ENCODE measurements at places on chromosomes 12 and 14.

- no peak for DNase-seq
Measured at GRCh38 chr12:82800185-82800584, 113.5 kb downstream of the TMTC2 start.

- DNase-seq, result no peak
Measured at GRCh38 chr12:56129206-56129941, 1.3 kb downstream of the ESYT1 start.

DNA sequence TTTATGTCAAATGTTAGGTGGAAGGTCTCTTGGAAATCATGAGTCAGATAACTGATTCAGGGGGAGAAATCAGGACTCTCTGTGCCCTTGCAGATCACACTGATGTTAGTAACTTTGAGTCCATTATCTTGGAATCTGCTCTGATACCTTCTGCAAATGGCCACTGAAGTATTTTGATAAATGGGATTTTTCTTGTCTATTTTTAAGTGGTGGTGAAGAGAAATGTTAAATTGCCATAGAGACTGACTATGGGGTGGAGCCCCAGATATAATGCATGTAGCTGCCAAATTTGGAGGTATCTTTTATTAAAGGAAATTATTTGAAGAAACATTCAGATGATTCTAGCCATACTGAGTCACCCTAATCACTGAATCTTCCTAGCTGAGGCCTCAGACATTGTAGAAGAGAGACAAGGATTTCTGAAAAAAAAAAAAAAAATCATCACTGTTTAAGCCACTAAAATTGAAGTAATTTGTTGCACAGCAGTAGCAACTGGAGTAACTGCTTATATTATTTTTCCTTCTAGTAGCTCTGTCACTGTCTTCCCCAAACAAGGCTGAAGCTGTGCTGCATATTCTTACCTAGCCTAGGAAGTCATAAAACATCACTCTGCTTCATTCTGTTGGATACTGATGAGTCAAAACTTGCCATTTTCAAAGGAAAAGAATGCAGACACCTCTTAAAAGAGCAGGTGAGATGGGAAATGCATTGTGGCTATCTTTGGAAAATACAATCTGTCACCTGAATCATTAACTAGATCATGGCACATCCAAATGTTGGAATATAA, 36.0 kb upstream of the CLEC14A start:
- DNase-seq, result no peak

DNA sequence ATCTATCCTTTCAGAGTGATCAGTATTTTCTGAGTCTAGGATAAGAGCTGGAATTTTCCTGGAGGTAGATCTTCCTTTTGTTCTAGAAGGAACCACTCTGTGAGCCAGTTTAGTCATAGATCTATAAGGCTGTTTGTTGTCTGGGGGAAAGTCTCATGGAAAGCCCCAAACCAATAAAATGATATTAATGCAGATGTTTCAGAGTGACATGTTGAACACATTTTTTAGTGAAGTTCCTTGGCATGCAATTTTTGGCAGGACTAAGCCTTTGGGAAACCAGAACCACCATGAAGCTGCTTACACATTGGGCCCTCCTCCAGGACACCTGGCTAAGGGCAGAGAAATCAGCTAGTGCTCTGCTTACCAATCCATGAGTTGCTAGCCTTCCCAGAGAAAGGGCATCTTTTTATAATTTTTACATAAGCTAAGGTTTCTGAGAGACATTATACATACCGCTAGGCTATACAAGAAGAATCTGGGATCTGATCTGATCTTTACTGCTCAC, 101.5 kb upstream of the PCED1B start:
- DNase-seq, result no peak

- no peak for DNase-seq
Measured at GRCh38 chr14:68683326-68683725, 109.5 kb downstream of the ZFP36L1 start.

DNA sequence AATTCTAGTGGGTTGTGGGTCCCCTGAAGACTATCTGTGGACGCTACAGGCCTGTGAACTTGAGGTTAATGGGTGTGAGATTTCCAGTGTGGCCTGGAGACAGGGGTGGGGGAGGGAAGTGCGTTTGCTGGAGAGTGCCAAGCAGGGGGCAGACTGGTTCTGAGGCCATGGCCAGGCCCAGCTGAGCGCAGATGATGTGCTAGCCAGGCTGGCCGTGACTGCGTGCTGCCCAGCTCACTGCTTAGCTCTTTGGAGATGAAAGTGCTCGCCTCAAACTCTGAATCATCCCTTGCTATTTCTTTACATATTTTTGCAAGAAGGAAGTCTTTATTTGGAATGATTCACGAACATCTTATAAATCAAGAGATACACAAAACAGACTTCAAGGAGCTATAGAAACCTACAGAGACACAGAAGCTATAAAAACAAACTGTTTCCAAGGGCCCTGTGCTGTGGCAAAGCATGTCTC, 75.2 kb upstream of the PLEKHG3 start:
- DNase-seq, result no peak

DNA sequence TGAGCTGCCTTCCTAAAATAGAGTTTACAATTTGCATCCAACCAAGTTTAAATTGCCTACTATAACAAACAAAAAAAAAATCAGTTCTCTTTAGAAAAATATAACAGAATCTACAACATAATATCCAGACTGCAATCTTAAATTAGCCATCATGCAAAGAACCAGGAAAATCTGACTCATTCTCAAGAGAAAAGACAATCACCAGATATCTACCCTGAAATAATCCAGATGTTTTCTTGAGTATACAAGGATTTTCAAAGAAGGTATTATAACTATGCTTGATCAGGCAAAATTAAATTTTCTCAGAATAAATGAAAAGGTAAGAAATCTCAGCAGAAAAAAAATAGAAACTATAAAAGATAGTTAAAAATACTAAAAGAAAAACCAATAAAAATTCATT, 115.6 kb downstream of the CCER1 start:
- DNase-seq, result no peak

DNA sequence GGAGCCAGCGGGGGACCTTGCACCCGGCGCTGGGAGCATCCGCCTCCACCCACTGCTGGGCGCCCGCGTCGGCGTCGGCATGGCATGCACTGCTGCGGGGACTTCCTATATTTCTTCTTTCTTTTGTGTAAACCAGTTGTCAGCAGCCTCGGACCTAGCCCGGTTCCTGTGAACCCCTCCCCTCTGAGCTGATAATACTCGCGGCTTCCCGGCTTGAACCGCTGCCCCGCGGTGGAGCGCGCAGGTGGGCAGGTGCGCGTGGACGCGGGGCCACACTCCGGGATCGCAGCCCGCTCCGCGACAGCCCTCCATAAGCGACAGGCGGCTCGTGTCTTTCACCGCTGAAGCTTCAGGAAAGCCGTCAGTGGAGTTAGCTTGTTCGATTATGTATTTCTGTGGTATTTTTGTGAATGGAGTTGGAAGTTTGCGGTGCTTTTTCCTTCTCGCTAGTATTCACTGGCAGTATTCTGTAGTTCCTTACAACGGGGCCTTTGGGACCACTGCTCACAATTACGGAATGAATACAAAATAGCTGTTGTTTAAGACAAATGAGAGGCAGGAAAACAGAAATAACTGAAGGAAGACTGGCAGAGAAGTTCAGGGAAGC, 870 bp downstream of the BMAL2 start:
- DNase-seq, result no peak

DNA sequence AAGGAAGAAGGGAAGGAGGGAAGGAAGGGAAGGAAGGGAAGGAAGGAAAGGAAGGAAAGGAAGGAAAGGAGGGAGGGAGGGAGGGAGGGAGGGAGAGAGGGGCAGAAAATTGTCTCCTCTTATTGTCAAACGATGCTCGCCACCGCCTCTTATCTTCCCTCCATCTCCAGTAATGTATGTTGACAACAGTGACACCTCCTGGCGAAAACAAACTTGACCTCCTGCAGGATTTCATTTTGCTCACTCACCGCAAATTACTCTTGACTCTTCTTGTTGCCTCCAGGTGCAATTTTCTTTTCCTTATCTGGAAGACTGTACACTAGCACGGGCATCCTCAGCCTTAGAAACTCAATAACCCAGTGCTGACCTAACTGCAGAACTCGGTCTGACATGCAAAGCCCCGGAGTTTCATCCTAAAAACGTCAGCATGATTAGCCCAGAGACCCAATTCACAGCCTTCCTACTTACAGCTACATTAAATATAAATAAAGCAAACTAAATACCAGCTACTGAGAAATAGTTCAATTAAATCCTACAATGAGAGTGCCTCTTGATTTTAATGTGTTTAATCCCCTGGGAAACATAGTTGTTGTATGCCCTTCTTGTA, 512.4 kb upstream of the TMPO start:
- no peak for DNase-seq

GRCh38 chr12:117212563-117213190, 22.4 kb upstream of the FBXO21 start:
- no peak for DNase-seq

DNA sequence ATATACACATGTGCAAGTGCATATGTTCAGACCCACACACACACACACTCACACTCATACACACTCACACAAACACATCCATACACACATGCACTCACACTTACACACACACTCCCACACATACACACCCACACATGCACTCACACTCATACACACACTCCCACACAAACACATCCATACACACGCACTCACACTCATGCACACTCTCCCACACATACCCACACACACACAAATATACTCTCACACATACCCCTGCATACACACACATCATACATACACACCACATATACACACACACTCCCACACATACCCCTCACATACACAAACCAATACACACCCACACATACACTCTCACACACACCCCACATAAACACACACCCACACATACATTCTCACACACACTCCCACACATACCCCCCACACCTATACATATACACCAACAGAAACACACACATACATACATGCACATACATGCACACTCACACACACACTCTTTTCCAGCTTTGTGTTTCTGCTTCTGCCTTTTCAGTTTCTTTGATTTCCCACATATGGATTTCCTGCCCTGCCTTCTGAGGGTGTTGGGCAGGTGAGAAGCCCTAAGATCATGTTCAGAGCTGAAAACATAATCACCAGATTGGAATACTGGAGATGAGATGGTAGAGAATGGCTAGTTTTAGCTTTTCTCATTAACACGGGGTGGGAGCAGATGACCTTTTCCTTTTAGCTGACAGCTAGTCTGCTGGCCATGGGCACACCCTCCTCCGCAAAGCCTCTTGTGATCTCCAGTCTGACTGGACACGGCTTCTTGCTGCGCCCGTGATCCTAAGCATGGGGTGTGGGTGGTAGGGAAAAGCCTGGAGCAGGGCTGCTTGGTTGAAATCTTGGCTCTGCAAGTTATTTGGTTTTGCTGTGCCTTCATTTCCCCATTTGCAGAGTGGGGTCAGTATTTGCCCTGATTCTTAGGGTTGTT, 214.0 kb downstream of the CHST11 start:
- no peak for DNase-seq

DNA sequence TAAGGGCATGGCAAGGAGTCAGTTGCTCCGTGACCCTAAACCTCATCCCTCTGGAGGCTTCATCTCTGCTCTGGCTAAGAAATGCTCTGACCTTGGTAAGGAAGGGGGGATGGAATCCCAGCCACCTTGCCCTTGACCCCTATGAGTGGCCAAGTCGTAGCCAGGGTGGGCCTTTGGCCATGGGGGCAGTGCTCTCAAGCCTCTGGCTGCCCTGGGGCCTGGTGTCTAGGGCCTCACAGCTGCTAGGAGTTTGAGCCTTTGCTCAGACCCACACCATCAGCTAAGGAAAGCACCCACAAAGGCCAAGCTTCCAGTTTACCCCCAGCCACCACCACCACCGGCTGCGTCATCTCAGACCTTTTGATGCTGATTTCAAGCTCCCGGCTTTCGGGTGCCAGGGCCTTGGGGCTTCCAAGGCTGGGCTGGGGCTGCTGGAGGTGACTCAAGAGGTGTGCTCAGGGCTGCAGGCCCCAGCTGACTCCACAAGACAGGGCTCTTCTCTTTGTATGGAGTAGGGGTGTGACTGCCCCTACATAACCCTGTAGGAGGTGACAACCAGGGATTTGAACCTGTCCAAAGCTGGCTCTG, 3.7 kb downstream of the ASB2 start:
- no peak for DNase-seq

- no peak for DNase-seq
Measured at GRCh38 chr12:122891661-122892525, 4.0 kb downstream of the VPS37B start.

- DNase-seq, result peak; percentile 24
Measured at GRCh38 chr12:121530600-121531355, 50.0 kb downstream of the KDM2B start.

- no peak for DNase-seq
Measured at GRCh38 chr12:106945261-106945851, 10.4 kb upstream of the TMEM263 start.

GRCh38 chr14:105220699-105221597, 27.4 kb upstream of the BTBD6 start:
- no peak for DNase-seq

DNA sequence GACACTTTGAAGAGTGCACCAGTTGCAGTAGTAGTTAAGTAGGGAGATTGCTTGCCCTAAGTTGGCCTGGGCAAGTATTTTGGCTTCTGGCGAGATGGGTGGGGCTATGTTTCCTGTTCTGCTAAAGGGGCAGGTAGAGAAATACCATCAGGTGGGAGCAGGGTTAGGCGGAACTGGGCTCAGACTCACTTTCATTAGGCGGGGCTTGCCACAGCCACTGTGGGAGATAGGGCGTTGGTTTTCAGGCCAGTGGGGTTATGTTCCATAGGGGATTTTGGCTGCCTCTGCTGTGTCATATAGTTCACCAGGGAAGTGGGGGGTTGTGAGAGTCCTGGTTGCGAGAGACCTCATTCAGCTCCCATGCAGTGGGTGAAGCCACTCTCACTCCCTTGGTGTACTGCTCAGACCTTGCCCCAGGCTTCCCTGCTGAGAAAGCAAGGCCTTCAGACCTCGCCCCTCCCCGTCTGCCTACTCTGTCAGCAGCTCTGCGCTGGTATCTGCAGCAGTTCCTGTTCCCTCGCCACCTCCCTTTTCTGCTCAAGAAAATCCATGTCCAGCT, 43.3 kb downstream of the AEBP2 start:
- peak; percentile 10 for DNase-seq

GRCh38 chr12:19627719-19628118, 188.4 kb downstream of the AEBP2 start:
- no peak for DNase-seq

- DNase-seq, result no peak
Measured at GRCh38 chr12:101769865-101770264, 30.6 kb upstream of the SYCP3 start.

DNA sequence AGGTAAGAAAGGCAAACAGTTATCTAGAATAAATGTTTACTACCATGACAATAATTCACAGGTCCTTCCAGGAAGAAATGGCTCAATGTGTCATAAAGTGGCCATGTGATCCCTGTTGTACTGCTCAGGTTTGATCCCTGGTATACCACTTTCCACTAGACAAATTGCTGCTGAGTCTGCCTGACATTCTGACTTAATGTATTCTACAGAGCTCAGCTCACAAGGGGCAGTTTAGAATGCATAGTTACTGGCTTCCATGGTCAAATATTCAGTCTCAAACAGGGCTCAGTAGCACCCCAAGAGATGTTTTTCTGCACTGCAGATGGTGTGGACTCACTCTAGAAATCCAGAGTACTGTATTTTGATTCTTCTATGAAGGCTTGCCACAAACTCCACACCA, 21.8 kb downstream of the TSHR start:
- DNase-seq, result no peak

- DNase-seq, result no peak
Measured at GRCh38 chr12:65432114-65432513, 153.6 kb downstream of the MSRB3 start.

- DNase-seq, result no peak
Measured at GRCh38 chr14:55600784-55601561, 21.0 kb downstream of the KTN1 start.

All from esophagus squamous epithelium (tissue), 5 donors.